NCI-H510A (cell line): ENCODE measurements at places on chromosomes 3 and 15.

GRCh38 chr3:189143771-189144170, 28.0 kb upstream of the TPRG1 start:
- no peak for DNase-seq

DNA sequence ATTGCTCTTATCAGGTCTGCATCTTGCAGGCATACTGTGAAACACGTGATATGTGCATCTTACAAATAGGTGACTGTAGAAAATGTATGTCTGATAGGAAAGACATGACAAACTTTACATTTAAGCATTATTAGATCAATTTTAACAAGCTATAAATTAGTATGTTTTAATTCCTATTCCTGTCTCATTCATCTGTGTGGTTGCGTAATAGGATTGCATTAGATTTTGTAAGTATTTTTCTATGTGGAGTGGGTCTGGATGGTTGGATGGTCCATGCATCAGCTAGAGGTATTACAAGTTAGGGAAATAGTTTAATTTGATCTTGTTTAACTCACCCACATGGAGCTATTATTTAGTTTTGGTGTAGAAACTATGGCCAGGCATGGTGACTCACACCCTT, 18.8 kb downstream of the ASTE1 start:
- no peak for DNase-seq

- peak; percentile 0 for DNase-seq
These were observed 799.8 kb downstream of the NSUN3 start for GRCh38 chr3:94862703-94863102.

DNA sequence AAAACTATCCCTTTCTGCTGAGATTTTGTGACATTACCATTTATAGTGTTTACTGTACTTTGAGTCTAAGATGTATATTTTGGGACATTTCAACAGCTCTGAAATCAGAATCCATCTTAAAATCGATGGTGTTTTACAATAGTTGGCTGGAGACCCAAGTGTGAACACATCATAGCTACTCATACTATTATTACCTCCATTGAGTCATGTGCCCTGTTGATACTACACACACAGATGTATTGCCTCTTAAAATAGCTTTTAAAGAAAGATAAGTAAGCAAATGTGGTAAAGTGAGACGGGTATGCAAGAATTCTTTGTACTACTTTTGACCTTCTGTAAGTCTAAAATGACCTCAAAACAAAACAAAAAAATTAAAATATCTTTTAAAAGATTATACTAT, 6.7 kb downstream of the LMOD3 start:
- no peak for DNase-seq

DNA sequence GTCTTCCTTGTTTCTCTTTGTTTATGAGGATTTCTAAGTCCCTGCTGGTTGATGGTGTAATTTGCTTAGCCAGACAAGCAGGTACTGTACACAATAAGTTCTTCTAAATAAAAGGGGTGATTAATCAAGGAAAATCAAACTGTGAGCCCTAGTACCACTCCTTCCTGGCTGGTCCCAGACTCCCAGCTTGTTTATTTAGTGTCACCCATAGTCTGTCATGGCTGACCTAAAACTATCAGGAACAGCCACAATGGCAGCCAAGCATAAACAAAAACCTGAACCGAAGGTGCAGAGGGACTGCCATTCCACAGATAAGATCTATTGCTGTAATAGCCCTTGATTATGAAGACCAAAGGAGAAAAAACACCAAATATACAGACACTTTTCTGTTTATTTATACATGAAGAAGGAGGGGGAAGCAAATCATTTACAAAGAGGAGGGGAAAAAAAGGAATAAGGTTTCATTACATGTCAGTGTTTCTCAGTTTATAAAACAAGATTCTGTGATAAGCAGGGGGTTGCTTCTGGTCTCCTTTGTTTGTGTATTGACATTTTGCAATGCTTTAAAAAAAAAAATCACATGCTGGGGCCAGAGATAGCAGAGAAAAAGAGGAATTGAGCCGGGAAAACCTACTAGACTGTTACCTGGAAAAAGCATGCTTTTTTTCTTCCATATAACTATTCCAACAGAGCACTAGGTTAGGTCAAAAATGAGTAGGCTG, 182.4 kb upstream of the DPH6 start:
- DNase-seq, result no peak

GRCh38 chr15:67024314-67024997, 40.9 kb upstream of the SMAD3 start:
- DNase-seq, result no peak

GRCh38 chr3:14674841-14675240, at the start of gene C3orf20:
Gene C3orf20, plus strand, starts transcription at chr3:14675141. Its CDS starts 7,573 bp downstream, at chr3:14682714.
- no peak for DNase-seq
